ENCODE measurements at places on chromosomes 4 and X. TPM values are rescaled to one million over a fixed set of nuclear protein-coding genes. Genes with fewer than 3 reads are reported as not detected.

Gene MTNR1A
- total RNA-seq: not detected

Gene CDKL2
- total RNA-seq: under 0.01 TPM

Gene USP46
- 14.1 TPM for total RNA-seq

Gene NRK
- total RNA-seq: under 0.01 TPM

Gene MSL3
- total RNA-seq: 21.1 TPM

Gene C4orf50
- total RNA-seq: under 0.01 TPM

Gene NXF3
- total RNA-seq: under 0.01 TPM

Gene MAGEA11
- total RNA-seq: not detected

Gene GUCY1B1
- 1.7 TPM for total RNA-seq

All from regular cardiac myocyte (primary cell).